ENCODE measurements at places on chromosomes 6 and 20.
A peak's percentile ranks its signal among the peaks of the same experiment; 100 is the strongest.

DNA sequence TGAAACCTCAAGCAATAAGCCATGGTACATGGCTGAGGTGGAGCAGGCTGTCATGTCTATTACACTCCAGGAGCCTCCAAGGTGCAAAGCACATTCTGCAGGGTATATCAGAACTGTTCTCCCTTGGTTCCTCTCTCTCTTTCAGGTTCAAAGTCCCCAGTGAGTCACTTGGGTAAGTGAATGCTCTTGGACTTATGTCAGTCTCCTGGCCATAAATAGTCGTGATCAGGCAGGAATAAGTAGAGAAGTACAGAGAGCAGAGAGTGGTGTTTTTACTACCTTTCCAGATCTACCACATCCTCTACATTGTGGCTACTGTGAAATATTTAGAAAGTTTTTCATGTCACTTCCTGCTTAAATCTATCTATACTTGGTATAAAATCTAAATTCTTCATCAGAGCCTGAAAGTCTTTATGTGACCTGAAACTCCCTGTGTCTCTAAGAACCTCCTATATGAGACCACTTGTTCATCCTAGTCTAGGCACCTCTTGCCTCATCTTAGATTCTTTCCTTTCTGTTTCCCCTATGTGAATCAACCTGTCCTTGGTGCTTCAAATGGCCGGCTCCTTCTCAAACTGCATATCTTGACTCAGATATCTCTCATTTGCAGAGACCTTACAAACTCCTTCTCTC, 1077.6 kb upstream of the MAP3K7 start:
- DNase-seq = no peak

DNA sequence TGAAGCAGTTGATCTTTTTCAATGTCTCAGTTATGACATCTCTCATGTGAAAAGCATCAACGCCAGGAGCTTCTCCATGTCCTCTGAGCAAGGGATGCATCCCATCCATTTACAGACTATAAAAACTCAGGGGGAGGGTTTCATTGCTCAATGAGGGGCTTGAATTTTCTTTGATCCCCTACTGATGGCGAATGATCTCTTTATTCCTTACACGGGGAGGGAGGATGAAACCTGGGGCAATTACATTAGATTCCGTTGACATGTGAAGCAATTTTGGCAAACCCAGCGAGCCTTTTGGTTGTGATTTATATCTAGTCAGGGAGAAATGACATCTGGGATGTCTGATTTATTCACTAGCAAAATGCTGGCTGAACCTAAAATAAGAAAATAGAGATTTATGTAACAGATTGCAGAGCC, 268.9 kb downstream of the HIVEP2 start:
- no peak for DNase-seq

DNA sequence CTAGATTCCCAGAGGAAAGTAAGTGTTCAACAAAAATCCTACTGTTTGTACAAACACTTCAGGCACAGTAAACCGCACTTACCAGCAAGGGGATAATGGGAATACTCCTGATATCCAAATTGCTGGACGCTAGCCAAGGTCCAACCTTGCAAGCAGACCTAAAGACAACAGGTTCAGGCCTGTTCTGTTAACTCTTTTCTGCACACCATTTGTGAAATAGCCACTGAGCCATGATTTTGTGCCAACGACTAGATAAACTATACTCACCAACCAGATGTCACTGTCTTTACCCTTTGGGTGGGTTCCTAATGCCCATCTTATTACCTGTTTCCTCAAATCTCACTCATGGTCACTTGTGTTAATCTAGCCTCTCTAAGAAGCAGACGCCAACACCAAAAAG, 43.5 kb downstream of the GOPC start:
- DNase-seq = no peak

DNA sequence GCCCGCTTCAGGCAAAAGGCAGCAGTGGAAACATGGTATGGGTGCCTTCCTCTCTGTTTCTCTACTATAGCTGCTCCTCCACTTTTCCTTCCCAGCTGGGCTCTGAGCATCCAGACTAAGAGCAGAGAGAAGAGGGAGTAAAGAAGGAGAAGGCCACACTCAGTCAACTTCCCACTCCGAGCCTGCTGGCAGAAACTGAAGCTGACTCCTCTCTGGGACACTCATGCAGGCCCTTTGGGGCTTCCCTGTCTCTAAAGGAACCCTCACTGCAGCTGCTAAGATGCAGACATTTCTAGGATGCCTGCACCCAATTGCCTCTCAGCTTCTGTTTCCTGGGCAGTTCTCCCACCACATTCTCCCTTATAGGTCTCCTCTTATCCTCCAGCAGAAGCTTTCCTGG, 88.9 kb downstream of the FRK start:
- no peak for DNase-seq

- DNase-seq = peak; percentile 1
Measured at GRCh38 chr6:93721386-93722048, 302.2 kb upstream of the EPHA7 start.

DNA sequence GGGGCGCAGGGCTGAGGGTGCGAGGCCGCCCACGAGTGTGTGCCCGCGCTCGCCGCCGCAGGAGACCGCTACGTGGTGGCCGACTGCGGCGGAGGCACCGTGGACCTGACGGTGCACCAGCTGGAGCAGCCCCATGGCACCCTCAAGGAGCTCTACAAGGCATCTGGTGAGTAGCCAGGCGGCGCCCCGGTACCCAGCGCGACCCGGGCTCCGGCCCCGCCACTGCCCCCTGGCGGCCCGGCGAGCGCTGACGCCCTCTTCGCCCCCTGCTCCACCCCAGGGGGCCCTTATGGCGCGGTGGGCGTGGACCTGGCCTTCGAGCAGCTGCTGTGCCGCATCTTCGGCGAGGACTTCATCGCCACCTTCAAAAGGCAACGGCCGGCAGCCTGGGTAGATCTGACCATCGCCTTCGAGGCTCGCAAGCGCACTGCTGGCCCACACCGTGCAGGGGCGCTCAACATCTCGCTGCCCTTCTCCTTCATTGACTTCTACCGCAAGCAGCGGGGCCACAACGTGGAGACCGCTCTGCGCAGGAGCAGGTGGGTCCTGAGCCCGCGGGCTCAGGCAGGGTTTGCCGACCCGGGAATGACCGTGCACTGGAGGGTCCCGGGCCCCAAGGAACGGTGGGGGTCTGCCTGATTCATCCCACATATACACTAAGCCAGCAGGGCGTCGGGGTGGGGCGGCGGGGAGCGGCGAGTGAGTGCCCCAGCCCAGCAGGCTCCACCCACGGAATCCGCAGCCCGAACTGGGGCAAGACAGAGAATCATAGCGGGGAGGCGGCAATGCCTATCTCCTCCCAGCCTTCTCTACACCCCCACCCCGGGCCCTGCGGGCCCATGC, 17.4 kb downstream of the HSPA12B start:
- DNase-seq = no peak

Data from Jurkat, Clone E6-1 (cell line).